Midbrain (tissue), 1 donor: ENCODE measurements at places on chromosomes 6 and 20.

DNA sequence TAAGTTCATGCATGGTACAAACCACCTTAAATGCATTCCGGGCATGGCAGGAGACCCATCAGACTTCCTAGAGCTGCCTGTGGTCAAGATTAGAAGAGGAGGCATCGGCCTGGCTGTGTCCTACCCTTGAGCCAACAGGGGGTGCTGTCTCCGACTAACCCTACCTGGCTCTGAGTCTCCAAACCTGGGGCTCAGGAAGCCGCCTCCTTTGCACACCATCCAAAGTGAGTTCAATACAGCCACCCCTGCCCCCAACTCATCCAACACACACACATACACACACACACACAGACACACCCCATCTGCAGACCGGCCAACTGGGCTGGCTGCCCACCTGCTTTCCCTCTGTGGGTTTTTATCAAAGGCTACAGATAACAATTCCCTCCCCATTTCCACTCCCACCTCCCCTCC lies 77.0 kb downstream of the JPH2 start:
- no peak for DNase-seq

GRCh38 chr6:141347086-141347485 lies 785.6 kb upstream of the GJE1 start:
- DNase-seq: no peak

DNA sequence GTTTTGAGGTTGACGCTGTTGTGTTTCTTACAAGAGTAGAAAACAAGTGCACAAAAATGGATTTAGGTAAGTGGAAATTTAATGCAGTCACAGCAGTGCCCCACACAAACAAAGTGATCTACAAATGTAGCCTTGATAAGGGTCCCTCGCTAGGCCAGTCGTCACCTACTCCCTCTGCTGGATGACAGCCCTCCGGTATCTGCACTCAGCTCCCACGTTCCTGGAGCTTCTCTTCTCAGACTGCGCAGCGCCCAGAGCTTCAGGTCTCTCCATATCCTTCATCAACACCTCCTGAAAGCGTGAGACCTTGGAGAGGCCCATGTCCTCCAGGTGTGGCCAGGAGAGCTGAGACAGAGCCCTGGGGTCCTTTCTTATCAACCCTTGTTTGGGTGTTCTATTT lies 58.3 kb upstream of the MAP3K4 start:
- no peak for DNase-seq

GRCh38 chr6:32666420-32667300 lies at the start of gene HLA-DQB1:
Gene HLA-DQB1 (minus strand): TSS chr6:32666657. CDS start chr6:32666607, 50 bp downstream.
- peak; percentile 45 for DNase-seq

- no peak for DNase-seq
Observed at GRCh38 chr6:75397656-75398465, 95.7 kb downstream of the FILIP1 start.

- DNase-seq: no peak
Observed at GRCh38 chr6:110976575-110976974, 5.3 kb upstream of the RPF2 start.

GRCh38 chr6:42692137-42692911 lies 30.1 kb downstream of the PRPH2 start:
- no peak for DNase-seq
